ENCODE measurements at places on chromosomes 1 and 21.

DNA sequence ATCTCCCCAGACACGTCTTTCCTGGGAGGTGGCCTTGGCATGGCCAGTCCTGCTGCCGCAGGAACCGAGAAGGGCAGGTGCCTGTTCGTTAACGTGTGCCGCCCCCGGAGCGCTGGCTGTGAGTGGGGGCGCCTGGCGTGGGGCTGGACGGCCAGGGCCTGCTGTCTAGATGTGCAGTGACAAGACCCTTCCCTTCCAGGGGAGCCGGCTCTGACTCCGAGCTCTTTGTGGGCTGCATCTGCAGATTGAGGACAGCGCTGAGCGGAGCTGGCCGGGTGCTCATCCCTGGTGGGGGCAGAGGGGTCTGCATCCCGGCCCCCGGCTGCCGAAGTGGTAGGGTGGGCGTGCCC is 13.0 kb downstream of the COL18A1 start:
- DNase-seq = no peak

DNA sequence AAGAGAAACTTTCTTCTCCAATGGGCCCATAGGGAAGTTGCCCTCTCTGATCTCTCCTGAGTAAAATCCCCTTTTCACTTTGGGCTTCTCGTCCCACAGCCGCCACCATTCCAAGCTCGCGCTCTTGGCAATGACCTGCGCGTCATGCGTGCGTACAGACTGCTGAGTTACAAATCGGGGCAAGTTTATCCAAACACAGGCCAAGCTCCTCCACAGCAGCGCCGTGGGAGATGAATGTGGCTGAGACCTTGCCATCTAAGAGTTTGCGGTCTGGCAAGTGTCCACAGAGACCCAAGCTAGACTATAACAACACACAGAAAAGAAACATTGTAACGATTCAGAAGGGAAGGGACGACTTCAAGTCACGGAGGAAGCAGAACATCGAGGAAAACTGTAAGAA is 116.3 kb upstream of the SOD1 start:
- no peak for DNase-seq

DNA sequence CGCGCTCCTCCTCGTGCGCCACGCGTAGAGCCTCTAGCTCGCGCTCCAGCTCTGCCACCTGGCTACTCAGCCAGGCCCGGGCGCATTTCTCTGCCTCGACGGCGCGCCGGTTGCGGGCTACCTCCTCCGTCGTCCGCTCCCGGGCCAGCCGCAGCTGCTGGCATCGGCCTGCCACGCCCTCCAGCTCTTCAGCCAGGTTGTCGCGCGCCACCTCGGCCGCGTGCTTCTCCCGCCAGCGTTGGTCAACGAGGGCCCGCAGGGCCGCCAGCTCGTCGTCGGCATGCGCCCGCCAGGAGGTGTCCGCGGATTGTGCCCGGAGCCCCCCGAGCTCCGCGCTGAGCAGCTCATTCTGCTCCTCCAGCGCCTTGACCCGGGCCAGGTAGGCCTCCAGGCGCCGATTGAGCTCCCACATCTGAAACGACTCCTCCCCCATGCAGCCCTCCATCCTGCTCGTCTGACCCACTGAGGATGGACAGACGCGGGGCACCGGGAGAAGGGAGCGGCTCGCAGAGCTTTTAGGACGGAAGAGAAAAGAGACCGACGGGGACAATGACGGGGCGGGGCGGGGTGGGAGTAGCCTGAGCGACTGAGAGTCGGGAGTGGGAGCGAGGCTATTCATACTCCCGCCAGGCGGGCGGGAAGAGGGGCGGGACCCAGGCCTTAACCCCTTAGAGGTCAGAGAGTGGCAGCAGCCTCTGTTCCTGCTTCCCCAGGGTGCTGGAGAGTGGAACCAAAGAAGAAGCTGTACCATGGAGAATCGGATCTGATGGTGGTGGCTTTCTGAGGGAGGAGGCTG is at the start of gene NES:
TSS of gene NES (minus strand) at position 588 of the 796 bp plus-strand sequence. CDS start at position 445, 143 bp downstream.
- no peak for DNase-seq

DNA sequence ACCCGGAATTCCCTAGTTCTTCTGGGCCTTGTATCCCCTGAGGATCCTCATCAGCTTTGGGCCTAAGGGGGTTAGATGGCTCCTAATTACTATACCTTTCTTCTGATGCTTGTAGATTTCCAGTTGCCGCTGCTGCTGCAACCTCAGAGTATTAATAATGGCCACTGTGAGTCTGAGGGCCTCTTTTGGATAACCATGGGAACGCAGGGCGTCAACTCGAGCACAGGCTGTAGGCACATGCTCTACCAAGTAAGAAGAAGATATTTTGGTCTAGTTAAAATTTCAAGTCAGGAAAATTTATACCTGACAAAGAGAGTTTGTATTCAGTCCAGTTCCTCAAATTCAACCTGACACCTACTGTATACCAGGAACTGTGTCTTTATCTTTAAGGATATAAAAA is 28.2 kb downstream of the UROD start:
- DNase-seq = no peak

DNA sequence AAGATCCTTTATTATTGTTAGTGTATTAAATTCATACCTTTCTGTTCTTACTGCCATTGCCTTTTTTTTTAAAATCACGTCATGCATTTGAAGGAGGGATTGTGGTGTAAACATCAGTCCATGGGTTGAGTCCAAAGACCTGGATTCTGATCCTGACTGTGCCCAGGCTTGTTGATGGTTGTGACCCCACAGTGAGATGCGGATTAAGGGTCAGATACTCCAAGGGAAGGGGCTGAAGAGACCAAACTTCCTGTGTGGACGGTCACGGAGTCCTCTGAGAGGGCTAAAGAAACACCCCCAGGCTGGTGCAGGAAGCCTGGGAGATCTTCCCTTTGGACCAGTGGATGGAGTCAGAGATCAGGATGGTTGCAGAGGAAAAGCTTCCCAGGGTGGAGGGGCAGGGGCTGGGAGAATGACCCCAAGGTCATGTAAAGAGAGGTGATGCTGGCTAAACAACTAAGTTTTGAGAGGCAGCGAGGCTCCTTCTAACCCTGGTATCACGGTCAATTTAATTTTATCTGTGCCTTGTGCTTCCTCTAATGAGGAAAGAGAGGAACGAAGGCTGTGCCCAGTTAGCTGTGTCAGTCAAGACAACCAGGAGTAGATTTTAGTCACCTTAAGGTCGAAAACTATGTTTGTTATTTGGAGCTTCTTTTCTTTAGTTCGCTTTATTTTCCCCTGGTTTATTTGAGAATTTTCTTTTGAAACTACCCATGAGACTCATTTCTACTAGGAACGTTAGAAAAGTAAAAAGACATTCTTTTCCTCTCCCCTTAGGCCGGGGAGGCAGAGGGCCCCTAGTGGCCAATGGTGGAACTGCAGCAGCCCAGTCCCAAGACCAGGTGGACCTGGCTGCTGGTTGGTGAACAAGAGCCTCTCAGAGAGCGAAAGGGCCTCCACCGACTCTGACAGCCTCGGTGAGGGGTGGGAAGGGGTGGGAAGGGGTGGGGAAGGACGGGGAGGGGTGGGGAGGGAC is 8.7 kb upstream of the GPR161 start:
- DNase-seq = peak; percentile 66

DNA sequence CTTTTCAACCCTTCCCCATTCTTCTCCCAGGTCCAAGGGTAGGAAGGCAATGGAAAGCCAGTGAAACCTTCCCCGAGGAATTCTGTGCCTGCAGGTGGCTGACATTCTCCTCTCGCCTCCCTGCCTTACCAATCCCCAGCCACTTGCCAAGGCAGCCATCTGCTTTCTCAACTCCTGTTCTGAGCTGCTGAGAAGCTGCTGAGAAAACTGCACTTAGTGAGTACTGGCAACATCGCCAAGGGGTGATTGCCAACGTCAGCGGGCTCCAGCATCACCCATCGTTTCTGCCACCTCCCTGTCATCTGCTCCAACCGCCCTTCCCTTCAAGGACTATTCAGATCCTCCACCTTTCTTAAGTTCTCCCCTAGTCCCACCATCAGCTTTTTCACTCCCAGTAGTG is 106.0 kb downstream of the PTPRU start:
- DNase-seq = no peak

GRCh38 chr1:53148123-53148522 is 5.7 kb upstream of the SLC1A7 start:
- no peak for DNase-seq

- DNase-seq = no peak
Measured at GRCh38 chr1:64755361-64755760, 10.5 kb downstream of the RAVER2 start.

DNA sequence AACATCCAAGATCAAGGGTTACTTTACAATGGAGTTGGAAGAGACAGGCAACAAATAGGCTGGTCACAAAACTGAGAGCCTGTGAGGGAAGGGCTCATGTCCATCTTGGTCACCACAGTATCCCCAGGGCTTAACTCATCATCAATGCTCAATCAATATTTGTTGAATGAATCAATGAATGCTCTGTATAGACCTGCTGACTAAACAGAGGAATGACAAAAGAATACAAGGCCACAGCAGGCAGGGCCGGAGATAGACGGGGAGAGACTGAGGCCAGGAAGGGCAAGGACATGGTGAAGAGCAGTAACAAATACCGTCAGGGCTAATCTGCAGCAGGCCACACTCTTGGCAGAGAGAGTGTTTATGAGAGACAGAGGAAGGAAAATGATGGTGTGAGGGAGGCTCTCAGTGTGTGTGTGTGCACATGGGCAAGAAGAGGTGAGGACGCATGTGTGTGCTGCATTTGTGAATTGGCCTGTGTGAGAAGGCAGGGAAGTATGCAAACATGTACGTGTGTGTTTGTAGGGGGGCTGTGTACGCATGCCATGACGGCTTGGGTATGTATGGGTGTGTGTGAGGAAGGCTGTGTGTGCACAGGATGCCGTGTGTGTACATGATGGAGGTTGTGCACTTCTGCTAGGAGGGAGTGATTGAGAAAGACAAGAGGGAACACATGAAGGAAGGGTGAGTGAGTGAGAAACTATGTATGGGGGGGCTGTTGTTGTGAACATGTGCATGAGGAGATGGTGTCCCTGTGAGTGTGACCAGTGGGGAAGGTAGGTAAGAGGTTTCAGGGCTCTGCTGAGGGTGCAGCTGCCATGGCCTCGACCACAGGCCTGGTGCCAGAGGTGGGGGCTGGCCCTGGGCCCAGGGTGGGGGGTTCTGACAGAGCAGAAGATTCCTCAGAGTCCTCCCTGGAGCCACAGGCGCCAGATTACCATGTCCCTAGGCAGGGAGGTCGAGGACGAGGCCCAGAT is 15.4 kb downstream of the AHDC1 start:
- no peak for DNase-seq

- no peak for DNase-seq
Measured at GRCh38 chr1:9309080-9309479, 16.4 kb downstream of the SPSB1 start.

DNA sequence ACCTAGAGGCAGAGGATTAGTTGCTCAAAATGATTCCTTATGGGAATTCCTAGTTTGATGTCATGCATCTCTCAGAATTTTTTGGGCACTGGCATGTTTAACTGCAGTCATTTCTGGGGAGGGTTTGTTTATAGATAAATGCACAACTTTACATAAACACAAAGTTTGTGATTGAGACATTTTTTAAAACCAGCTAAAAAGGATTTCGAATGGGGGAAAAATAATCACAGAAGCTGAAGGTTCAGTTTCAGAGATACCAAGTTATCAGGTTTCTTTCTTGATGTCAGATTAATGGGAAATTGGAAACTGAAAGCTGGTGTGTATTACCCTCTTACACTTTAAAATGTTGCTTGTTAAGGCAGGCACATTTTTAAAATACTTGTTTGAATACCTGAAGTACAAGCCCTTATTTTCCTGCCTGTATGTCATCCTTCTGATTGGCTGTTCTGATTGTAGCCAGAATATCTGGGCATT is 72.1 kb downstream of the DISP1 start:
- DNase-seq = no peak

GRCh38 chr1:76294482-76295194 is 220.1 kb downstream of the ST6GALNAC3 start:
- no peak for DNase-seq

DNA sequence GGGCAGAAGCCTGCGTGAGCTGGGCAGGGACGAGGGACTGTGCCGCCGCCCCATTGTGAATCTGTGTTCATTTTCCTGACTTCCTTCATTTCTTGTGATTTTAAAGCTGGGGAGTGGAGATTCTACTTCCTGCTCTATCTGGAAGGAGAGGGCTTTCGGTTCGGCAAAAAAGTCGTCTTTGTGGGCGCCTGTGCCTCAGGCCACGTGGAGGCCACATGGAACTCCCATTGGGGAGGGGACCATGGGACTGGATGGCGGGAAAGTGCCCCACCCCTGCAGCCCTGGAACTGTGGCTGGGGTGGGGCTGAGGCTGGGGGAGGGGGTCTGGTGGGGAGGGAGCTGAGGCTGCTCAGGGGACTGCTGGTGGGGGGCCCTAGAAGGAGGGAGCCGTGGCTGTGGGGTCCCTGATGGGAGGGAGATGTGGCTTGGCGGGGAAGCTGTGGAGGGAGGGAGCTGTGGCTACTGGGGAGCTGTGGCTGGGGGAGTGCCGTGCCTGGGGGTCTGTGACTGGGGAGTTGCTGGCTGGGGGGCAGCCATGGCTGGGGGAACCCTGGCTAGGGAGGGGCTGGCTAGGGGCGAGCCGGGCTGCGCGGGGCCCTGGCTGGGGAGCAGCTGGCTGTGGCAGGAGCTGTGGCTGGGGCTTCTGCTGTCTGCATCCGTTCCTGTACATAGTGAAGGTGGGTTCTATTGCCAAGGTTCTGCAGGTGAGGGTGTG is 31.5 kb downstream of the COL18A1 start:
- no peak for DNase-seq

- no peak for DNase-seq
Measured at GRCh38 chr1:36123356-36123755, 1.7 kb downstream of the COL8A2 start.

GRCh38 chr1:32303997-32304622 is 12.2 kb downstream of the HDAC1 start:
- DNase-seq = no peak

- no peak for DNase-seq
Measured at GRCh38 chr21:45848331-45848730, 133.2 kb upstream of the COL6A1 start.

- DNase-seq = no peak
Measured at GRCh38 chr21:17711896-17712295, 99.2 kb upstream of the BTG3 start.

DNA sequence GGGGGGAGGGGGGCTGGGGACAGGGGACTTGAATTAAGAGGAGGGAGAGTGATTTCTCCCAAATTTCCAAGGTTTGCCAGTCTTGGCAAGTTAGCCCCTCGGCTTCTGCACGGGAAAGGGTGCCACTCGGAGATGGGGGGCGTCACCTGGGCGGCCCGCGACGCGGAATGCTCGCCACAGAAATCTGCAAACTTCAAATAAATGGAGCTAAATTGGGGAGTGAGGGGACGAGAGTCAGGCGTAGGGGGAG is 885 bp upstream of the SSBP3 start:
- no peak for DNase-seq

DNA sequence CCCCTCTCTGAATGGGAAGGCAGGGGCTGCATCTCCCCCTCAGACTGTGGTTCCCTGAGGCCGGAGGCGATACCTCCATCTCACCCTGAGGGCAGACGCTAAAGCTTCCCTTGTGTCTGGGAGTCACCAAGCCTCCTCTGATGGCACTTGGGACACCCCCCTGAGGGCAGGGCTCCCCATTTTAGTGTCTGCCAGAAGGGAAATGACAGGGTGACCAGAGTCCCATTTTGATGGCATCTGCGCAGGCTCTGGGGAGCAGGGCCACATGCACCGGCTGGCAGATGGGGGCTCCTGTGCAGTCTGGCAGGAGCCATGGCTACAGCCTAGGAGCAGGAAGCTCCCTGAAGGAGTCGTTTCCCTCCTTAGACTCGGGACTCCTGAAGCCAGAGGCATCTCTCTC is 1.7 kb downstream of the S100A2 start:
- no peak for DNase-seq

GRCh38 chr1:7582460-7582972 is 188.6 kb upstream of the VAMP3 start:
- DNase-seq = no peak

Data from effector CD8-positive, alpha-beta T cell (primary cell).